Frontal cortex (tissue), 4 donors: ENCODE measurements at places on chromosomes 11 and 22. TPM values are rescaled to one million over a fixed set of nuclear protein-coding genes. Genes with fewer than 3 reads are reported as not detected.

GRCh38 chr11:816433-816779, 2.3 kb upstream of the PNPLA2 start:
- no peak for DNase-seq

GRCh38 chr11:124670732-124671131, 2.8 kb downstream of the SIAE start:
- DNase-seq, result no peak

DNA sequence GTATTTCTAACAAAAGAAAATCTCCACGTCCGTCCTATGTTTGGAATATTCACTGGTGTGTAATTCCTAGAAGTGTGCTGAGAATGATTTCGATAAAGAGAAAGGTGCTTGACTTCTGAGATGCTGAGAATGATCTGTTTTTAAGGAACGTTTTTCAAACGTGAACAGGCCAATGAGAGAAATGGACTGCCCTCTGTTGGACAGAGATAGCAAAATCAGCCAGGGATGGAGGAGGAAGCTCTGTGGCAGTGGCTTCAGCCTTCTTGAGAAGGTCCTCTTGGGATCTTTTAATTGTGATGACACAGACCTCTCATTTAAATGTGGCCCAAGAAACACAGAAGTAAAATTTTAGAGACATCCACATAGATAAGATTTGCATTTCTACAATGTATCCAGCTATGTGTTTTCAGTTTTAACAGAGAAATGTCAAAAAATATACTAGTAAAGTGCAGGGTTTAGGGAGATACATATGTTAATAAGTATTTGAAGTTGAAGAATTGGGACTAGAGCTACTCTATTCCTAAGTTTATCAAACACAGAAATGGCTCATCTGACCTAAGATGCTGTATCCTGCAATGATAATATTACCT, 84.0 kb upstream of the RCN1 start:
- no peak for DNase-seq

DNA sequence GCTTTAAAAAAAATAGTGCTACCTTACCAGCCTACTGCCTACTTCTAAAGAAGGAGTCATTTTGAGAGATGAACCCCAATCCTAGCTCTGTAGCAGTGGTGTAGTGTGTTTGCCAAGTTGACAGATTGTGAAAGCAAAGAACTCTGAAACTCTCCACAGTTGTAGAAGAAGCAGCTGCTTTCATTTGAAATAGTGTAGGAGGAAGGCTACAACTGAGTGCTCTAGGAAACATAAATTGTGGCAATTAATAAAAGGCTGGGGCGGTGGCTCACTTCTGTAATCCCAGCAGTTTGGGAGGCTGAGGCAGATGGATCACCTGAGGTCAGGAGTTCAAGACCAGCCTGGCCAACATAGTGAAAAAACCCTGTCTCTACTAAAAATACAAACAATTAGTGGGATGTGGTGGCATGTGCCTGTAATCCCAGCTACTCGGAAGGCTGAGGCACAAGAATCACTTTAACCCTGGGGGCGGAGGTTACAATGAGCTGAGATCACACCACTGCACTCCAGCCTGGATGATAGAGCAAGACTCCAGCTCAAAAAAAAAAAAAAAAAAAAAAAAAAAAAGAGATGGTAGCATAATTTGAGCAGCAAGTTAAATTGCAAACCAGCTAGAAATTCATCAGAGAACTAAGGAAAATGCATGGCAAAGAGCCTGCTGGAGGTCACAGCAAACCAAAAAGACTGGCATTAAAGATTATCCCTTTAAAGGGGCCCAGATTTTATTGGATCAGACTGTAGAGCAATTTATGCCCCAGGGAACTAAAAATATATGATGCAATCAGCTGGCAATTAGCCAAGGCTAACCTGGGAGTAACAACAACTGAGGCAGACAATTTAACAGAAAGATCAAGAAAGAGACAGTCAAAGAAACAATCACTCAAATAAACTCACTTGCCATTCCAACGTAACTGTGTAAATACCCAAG, 112.6 kb downstream of the LUZP2 start:
- DNase-seq, result no peak

Gene GPR83
- total RNA-seq, result 1.2 TPM

Gene IGLL1
- total RNA-seq, result not detected

Gene CCDC157
- total RNA-seq, result 5.3 TPM

Gene CTSF
- 34.6 TPM for total RNA-seq

Gene CD59
- 31.4 TPM for total RNA-seq

Gene UNC93B1
- 2.9 TPM for total RNA-seq

Gene KLHDC7B
- total RNA-seq, result not detected

Gene PGA4
- total RNA-seq, result 0.82 TPM
